ENCODE measurements at places on chromosomes 16 and 17.

DNA sequence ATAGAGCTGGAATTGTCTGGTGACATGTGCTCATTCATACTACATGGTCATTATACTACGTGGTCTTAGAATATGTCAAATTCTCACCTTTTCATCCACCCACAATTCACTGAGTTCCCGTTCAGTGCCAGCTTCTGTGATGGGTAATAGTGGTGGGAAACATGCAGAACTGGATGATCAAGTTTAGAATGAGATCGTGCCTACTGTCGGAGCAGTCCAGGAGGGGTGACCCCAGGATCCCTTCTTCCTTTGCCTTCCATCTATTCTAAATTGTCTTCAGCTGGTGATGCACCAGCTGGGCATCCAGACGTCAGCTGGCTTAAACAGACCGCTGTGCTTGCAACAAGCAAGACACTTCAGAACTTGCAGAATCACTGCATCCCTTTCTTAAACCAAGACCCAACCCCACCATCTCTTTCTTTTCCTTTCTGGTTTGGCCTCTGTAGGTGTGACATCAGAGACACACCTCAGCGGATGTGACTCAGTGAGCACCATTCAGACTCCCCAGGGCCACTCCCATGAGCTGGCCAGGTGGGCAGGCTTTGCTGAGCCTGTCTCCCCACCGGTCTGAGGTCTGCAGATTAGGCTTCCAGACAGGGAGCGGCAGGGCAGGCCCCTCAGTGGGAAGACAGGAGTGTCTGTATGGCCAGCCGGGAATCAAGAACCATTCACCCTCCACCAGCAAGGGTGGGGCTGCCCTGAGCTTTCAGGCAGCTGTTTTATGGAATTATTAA lies 18.1 kb downstream of the C17orf100 start:
- DNase-seq, result no peak

DNA sequence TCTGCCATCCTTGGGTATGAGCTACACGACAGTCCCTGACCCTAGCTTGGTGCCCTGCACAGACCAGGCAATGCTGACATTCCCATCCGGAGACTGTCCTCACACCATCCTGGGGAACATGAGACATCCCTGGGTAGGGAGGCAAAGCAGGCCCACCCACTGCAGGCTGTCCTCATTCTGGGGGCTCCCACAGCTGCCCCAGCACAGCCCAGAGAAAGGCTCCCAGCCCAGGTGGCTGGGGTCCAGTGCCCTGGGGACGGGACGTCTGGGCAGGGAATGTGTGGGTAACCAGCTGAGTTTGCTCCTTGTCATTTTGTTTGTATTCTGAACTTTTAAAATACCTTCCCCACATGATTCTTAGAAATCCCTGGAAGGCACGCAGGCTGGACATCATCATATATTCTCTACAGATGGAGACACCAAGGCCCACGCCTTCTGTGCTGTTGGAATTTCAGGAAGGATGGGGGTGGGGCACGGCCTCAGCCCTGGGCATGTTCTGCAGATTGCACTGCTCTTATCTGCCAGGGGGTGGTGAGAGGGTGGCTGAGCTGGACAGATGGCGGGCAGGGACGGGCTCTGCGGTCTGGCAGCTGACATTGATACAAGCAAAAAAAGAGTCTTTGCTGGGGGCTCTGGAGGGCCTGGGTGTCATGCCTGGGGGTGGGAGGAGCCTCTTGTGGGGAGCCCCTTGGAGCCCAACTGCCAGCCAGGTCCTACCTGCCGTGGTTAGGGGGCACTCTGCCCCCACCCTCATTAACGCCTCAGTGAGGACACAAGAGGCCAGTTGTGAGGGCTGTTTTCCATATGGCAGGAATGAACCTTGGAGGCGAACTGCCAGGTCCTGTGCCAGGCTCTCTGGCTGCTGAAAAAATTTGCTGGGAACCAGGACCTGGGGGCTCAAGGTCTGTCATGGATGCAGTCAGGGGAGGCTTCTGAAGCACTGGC lies 28.4 kb downstream of the LRRC75A start:
- no peak for DNase-seq

DNA sequence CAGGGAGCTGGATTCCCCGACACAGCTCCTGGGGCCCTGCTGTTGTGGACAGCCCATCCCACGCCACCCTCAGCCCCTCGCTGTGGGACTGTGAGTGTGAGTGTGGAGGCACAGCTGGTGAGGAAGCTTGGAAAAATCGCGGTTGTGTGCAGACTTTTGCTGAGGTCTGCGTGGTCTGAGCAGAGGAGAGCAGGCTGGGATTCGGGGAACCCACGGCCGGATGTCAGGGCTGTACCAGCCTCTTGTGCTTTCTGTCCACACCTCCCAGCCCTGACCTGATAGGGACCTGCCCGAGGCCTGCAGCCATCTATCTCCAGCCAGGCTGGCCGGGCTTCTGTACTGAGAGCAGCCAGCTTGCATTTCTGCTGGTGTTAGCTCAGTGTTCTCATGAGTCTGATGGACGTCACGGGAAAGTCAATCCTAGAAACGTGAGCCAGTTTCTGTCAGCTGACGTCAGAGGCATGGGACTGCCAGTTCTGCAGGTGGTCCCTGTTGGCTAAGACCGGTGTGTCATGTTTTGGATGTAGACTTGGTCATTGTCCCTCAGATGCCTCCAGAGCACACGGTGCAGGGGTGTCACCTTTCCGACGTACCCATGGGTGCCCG lies 72.8 kb upstream of the ZNF750 start:
- DNase-seq, result no peak

- no peak for DNase-seq
These were observed 15.8 kb downstream of the TMEM98 start for GRCh38 chr17:32943647-32944191.

DNA sequence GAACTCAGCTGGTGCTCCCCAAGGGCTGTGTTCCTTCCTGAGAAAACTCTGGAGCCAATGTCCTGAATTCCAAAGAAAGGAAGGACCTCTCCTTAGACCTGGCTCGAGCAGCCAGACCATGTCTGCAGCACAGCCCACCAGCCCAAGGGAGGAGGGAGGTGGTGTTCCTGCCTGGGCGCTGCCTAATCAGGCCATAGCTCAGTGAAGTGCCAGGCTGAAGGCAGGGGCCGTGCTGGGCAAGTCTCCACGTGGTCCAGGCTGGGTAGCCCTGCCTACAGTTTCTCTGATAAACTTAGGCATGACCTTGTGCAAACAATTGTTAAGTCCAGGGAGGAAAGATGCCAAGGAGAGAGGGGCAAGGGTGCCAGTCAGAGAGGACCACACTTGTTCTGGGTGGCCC lies 76.8 kb downstream of the MPRIP start:
- DNase-seq, result no peak

GRCh38 chr17:74959826-74960515 lies 12.6 kb downstream of the HID1 start:
- no peak for DNase-seq

- no peak for DNase-seq
These were observed 264.9 kb upstream of the MON1B start for GRCh38 chr16:76926042-76926441.

- no peak for DNase-seq
These were observed 121.2 kb upstream of the RCVRN start for GRCh38 chr17:10025976-10026901.
